Stimulated activated naive B cell treated with anti-CD40 and anti-IgM and Interleukin-4, amounts not matched to agents 10 μg/mL and 1 μg/mL and 100 μg/mL, for 72 hours (primary cell): ENCODE measurements at places on chromosomes 7 and 10.

- H3K4me1 ChIP-seq = no peaks in the 10 kb centered on the region
- no peaks in the 10 kb centered on the region for H3K36me3 ChIP-seq
- H3K27ac ChIP-seq = no peak overlapping the region
- no peaks in the 10 kb centered on the region for H3K27me3 ChIP-seq
- no peak overlapping the region for H3K4me3 ChIP-seq
Measured at GRCh38 chr10:124307591-124307990, 111.1 kb downstream of the OAT start.

GRCh38 chr7:70696201-70696754 is 435.7 kb upstream of the GALNT17 start:
- no peak for DNase-seq
- H3K27me3 ChIP-seq = peaks cover 10% of the 10 kb centered on the region
- no peaks in the 10 kb centered on the region for H3K4me1 ChIP-seq
- peaks cover 2% of the 10 kb centered on the region for H3K36me3 ChIP-seq

DNA sequence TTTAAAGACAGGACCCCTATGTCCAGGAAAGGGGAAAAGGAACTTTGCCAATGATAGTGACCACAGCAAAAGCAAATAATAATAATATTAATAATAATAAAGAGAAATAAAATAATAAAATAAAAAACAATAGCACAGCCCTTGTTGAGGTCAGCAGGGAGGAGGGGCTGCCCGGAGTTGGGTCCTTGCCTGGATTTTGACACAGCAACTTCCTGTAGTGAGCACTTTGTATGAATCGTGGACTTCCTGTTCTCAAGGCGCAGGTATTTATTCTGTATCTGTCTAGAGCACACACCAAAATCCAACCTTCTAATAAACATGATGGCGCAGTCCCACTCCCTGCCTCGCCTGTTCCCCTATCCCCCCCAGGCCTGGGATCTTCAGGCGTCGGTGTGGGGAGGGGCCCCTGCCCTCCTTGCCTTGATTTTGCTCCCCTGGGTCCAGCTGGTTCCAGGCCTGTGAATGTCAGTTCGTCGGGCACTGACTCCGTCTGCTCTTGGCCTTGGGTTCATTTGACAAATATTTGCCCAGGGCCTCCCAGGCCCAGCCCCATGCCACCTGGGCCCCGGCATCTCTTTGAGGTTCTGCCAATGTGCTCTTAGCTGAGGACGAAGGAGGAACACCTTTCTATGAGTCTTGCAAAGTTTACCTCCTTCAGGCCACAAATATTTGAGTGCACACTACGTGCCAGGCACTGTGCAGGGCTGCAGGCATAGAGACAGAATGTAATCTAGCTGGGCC is 13.9 kb downstream of the TRIM8 start:
- H3K27me3 ChIP-seq = no peaks in the 10 kb centered on the region
- H3K4me1 ChIP-seq = peaks cover 48% of the 10 kb centered on the region
- H3K27ac ChIP-seq = no peak overlapping the region

GRCh38 chr7:81128011-81128410 is 209.2 kb upstream of the SEMA3C start:
- H3K27ac ChIP-seq = no peak overlapping the region
- H3K4me3 ChIP-seq = no peak overlapping the region
- H3K27me3 ChIP-seq = no peaks in the 10 kb centered on the region
- H3K4me1 ChIP-seq = no peaks in the 10 kb centered on the region
- no peaks in the 10 kb centered on the region for H3K36me3 ChIP-seq
- DNase-seq = no peak

GRCh38 chr7:46970476-46970875 is 611.4 kb downstream of the TNS3 start:
- H3K4me3 ChIP-seq = no peak overlapping the region
- H3K27me3 ChIP-seq = no peaks in the 10 kb centered on the region
- no peaks in the 10 kb centered on the region for H3K36me3 ChIP-seq
- no peaks in the 10 kb centered on the region for H3K4me1 ChIP-seq
- no peak for DNase-seq
